Tibial nerve (tissue), 4 donors: ENCODE measurements at places on chromosomes 13 and 19. TPM values are rescaled to one million over a fixed set of nuclear protein-coding genes. Genes with fewer than 3 reads are reported as not detected.

- DNase-seq = no peak
Observed at GRCh38 chr13:105894697-105895096, 640.8 kb downstream of the EFNB2 start.

GRCh38 chr19:13877303-13877702 is 369 bp downstream of the NANOS3 start:
- no peak for DNase-seq

DNA sequence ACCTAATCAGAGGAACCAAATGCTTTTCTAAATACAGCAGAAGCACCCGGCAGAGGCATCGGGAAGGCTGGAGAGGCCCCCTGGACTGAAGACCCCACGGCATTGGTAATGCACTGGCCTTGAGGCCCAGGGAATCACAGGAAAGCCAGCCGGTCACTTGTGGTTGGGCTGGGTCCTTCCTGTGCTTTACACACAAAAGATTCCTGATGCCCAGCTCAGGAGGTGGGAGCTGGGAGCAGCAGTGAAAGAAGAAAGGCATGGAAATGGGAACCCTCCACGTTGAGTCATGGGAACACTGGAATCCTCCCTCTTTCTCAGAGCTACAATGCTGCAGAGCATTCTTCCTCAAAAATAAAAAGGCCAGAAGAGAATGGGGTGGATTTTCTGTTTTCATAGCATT is 126.4 kb downstream of the TNFRSF19 start:
- no peak for DNase-seq

DNA sequence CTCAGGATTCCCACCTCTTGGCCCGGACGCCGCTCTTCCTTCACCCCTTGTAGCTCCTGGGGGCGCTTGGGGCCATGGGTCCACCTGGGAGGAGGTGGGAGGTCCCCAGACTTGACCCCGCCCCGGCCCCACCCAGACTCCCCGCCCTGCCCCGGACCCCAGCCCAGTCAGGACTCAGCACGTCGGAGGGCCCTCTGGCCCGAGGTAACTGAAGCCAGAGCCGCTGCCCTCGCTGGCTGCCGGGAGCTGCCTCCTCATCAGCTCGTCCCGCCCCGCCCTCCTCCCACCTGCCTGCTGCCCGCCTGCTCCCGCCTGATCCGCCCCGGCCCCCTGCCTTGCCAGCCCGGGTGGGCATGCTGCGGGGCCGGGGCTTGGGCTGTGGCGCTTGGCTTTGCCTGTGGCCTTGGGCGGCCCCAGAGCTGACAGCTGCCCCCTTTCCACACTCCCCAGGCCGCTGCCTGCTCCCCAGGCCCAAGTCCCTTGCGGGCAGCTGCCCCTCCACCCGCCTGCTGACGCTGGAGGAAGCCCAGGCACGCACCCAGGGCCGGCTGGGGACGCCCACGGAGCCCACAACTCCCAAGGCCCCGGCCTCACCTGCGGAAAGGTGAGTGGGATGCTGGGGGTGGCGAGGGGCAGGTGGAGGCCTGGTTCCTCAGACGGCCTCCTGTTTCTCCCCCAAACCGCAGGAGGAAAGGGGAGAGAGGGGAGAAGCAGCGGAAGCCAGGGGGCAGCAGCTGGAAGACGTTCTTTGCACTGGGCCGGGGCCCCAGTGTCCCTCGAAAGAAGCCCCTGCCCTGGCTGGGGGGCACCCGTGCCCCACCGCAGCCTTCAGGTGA is 9.4 kb downstream of the ARHGAP33 start:
- DNase-seq = no peak

DNA sequence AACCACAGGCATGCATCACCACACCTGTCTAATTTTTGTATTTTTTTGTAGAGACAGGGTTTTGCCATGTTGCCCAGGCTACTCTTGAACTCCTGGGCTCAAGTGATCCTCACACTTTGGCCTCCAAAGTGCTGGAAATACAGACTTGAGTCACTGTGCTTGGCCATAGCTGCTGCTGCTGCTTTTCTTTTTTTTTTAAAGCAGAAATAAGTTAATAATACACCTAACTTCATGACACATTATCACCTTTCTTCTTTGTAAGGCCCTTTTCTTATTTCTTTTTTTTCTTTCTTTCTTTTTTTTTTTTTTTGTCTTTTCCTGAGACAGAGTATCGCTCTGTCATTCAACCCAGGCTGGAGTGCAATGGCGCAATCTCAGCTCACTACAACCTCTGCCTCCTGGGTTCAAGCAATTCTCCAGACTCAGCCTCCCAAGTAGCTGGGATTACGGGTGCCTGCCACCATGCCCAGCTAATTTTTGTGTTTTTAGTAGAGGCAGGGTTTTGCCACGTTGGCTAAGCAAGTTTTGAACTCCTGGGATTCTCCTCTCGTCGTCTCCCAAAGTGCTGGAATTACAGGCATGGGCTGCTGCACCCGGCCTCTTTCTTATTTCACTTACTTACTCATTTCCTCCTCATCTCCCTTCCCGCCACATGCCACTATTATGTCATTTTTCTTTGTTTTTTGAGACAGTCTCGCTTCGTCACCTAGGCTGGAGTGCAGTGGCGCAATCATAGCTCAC is 8.7 kb downstream of the SHKBP1 start:
- no peak for DNase-seq

DNA sequence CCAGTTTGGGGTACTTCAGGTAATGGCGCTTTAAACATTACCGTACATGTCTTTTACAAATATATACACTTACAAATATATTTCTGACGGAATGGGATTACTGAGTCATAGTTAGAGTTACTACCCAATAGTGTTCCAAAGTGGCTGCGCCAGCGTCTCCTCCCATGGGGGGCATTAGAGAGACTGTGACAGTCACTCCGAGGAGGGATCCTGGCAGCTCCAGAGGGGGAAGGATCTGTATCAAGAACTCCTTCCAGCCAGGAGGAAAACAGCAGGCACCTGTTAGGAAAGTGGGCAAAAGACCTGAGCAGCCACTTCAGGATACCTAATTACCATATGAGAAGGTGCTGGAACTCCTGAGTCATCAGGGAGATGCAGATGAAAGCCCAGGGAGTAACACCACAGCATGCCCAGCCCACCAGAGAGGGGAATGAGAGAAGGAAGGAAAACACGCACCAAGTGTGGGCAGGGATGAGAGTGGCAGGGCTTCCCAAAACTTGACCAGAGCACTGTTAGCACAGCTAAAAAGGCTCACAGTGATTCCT is 52.9 kb downstream of the SLC7A9 start:
- no peak for DNase-seq

DNA sequence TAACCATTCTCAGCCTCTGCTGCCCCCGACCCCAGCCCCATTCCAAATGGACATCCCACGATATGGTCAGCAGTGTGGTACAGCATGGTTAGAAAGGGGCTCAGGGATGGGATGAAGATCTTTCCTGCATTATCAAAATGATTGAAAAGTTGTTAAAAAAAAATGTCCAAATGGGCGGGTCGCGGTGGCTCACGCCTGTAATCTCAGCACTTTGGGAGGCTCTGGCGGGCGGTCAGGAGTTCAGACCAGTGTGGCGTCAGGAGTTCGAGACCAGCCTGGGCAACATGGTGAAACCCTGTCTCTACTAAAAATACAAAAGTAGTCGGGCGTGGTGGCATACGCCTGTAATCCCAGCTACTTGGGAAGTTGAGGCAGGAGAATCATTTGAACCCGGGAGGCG is 54.3 kb upstream of the ZNF254 start:
- DNase-seq = no peak

DNA sequence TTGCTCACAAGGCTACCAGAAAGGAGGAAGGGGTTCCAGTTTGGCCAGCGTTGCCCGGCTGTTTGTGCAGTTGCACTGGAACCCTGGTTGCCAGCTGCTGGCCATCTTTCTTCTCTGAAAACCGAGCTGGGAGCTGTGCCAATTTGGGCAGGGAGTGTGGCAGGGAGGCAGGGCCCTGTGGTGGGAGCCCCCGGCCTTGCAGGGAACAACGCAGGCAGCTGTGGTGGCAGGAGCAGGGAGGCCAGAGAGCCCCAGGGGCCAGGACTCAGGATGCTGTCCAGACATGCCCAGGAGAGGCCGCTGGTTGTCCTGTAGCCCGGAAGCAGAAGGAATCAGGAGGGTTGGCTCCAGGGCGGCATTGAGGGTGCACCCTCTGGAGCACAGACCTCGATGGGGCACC is 4.8 kb downstream of the KMT5C start:
- DNase-seq = no peak

- peak; percentile 60 for DNase-seq
Observed at GRCh38 chr19:45607071-45608029, 5.3 kb upstream of the GPR4 start.

DNA sequence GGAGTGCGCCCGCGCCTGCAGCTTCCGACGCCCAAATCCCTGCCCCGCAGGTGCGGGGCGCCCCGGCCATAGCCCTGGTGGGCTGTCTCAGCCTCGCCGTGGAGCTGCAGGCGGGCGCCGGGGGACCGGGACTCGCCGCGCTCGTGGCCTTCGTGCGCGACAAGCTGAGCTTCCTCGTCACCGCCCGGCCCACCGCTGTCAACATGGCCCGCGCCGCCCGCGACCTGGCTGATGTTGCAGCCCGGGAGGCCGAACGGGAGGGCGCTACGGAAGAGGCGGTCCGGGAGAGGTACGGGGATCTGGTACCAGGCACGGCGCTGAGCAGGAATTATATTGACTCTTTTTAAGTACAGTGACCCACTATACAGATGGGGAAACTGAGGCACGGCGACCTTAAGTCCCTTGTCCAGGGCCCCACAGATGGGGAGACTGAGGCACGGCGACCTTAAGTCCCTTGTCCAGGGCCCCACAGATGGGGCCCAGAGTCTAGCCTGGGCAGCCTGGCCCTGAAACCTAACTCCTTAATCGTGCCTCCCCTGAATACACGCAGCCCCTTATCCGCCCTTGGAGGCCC is 586 bp downstream of the MRI1 start:
- no peak for DNase-seq

GRCh38 chr19:1373534-1374249 is 10.0 kb upstream of the NDUFS7 start:
- no peak for DNase-seq

DNA sequence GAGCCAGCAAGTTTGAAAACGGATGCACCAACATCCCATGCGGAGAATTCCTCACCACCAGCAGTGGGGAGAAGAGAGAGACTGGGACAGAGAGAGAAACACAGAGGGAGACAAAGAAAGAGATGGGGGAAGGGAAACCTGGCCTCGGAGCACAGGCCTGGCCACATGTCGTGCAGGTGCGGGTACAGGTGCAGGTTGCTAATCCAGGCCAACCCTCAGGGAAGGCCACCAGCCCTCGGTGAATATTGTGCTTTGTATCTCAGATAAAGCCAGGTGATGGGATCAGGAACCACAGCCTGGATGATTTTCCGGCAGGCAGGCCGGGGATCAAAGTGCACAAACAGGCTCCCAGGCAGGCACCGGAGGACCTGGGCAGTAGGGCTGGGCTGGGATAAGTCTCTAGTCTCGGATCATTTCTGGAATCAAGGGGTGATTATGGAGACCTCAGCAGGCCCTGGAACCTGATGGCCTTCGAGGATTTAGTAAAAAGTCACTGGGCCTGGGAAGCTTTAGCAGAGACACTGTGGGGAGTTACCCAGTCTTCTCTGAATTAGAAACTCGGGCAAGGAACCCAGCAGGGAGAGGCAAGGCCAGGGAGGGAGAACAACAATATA is 3.7 kb downstream of the GAS6 start:
- DNase-seq = no peak

DNA sequence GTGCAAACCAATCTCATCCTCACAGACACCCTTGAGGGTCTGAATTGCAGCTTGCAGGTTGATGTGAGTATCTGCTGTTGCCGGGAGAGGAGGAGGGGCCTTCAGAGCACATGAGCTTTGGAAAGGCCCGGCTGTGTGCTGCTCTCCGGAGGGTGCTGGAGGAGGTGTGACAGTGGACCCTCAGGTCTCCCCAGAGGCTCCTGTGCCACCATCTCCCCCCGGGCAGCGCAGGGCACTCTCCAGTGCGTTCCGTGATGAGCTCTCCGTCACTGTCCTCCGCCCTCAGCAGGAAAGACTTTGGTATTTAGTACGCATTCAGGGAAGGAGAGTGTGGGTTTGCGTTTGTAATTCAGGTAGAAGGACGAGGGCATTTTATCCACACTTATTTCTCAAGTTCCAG is 20.0 kb downstream of the LAMP1 start:
- DNase-seq = no peak

DNA sequence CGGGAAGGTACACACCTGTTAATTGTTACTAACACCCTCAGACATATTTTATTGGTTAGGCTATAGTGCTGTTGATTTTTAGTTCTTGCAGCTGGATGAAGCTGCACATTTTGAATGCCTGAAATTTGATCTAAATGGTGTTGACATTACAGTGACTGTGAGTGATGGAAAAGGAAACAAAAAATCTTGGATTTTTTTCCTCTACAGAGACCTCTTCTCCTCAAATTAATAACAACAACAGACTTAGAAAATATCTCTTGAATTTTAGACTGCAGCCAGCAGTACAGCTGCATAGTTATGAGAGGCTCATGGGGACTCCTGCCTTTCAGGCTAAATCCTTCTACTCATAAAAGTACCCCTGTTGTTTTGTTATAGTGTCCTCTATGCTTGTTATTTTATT is 500.5 kb upstream of the SPRY2 start:
- DNase-seq = no peak

DNA sequence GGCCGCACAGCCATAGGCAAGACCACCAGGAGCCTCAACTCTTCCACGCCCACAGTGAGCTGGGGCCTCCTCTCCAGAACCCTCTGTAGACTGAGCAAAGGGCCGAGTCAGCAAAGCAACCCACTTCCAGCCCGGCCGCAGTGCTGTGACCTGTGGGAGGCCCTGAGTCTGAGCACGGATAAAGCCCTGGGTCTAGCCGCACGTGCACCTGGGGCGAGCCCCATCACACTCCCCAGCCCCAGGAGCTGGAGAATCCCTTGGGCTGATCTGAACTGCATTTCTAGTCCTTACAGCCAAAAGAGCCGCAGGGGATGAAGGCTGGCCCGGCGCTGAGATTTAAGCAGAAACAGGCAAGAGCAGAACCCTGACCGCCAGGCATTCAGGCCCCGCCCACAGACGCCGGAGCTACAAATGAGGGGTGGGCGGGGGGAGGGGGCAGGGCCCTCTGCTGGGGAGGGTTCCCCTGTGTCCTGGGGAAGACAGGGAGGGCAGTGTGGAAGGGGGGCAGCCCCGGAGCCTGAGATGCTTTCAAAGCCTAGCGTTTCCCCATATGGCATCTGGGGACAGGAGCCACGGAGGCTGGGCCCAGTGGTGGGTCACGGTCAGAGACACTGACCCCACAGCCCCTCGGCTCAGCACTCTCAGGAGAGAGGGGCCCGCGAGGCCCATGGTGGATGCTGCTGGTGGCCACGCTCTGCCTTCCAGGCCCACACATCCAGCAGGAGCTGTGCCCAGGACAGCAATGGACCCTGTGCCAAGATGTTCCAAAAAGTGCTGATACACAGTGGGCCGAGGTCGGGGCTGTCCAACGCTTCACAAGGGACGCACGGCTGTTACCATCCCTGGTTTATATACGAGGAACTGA is 4.9 kb downstream of the TMEM259 start:
- DNase-seq = no peak

GRCh38 chr13:27172495-27172842 is 858 bp upstream of the USP12 start:
- DNase-seq = no peak

SYNGR4 gene
- total RNA-seq = not detected

ZSCAN18 gene
- 118 TPM for total RNA-seq

ZNF709 gene
- total RNA-seq = 2.9 TPM

C19orf25 gene
- total RNA-seq = 47.4 TPM

PALM gene
- 101 TPM for total RNA-seq

TEAD2 gene
- total RNA-seq = 21.3 TPM
